ENCODE measurements at places on chromosomes 11 and 22.

GRCh38 chr22:41261541-41262249 is 21.0 kb upstream of the CHADL start:
- DNase-seq = no peak

DNA sequence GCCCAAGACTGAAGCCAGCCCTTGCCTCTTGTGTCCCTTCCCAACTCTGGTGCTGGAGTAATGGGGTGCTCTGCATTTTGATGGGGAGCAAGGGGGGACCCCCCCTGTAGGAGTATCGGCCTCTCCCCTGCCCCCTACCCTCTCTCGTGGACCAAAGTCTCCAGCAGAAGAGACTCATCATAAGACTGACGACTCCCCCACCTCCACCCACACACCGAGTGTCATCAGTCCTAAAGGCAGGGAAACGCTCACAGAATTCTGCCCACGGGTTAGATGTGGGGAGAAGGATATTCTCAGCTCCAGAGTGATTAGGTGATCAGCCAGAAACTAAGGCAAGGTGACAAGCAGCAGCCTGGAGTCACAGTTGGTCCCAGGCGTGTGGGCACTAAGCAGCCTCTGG is 38.8 kb downstream of the PPP2R1B start:
- no peak for DNase-seq

DNA sequence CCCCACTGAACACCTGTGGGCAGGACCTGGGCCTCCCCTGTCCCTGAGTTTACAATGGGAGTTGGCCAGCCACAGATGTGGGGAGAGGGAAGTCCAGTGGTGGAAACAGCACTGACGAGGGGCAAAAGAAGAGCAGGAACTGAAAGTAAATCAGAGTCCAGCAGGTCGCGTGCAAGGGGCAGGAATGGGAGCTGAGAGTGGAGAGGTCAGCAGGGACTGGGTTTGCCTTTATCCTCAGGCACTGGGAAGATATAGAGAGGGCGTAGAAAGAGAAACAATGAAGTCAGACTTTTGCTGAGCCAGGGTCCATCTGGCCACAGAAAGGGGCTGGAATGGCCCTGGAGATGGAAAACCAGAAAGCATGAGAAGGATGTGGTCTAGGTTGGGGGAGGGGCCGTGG is 8.5 kb downstream of the P2RY6 start:
- DNase-seq = no peak

DNA sequence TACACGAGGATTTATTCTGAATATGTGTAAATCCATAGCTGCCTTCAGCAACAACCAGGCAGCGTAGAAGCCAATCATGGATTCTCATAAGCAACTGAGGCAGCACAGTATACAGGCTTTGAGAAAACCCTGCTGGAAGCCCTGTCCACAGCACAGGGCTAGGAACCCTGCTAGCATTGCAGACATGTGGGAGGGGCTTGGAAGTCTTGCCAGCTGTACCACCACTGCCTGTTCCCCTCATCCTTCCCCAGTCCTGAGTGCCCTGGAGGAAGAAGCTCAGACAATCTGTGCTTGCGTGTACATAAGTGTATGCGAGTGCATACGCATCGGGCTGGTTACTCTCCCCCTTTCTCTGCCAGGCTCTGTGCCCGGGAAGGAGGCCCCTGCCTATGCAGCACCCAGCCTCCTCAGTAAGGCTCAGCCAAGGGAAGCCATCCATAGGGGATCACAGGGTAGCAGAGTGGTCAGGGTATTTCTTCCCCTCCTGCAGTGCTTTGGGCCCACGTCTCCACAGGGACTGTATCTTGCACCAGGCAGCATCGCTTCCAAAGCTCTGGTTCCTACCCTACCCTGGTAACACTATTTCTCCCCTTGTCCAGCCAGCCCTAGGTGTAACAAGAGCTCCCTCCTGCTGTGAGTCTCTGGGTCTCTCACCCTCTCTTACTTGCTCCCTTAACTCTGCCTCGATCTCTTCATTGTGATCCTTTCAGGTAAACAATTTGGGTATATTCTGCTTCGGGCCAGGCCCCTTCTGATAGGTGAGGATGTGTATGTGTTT is 90.5 kb downstream of the GALNT18 start:
- DNase-seq = no peak

- DNase-seq = no peak
These were observed 235.5 kb downstream of the GRIK4 start for GRCh38 chr11:120746836-120747609.

GRCh38 chr11:794766-795633 is 3.1 kb downstream of the SLC25A22 start:
- no peak for DNase-seq

GRCh38 chr11:16543642-16544041 is 187.3 kb upstream of the SOX6 start:
- DNase-seq = no peak

- no peak for DNase-seq
These were observed 131.9 kb downstream of the ADAMTS15 start for GRCh38 chr11:130580372-130580771.

- no peak for DNase-seq
These were observed 161.8 kb upstream of the GRK3 start for GRCh38 chr22:25402501-25403283.

DNA sequence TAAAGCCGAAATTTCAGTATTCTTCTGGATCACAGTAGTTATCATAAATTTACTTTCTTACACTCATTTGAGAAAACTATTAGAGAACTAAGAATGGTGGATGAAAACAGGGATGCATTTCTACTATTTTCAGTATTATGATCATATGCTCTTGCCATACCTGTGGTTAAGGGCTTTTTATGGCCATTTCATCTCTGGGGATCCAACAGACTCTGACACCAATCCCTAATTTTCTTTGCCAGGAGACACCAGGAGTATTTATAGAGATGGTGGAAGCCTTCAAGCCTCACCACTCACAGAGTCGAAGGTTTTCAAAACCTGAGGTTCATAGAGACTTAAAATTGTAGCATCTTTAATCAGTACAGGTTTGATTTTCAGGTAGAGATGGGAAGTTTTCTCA is at the start of gene OR51L1:
Gene OR51L1 (plus strand): TSS at position 301 of the 400 bp plus-strand sequence. CDS start 4,132 bp downstream, outside the sequence.
- no peak for DNase-seq

DNA sequence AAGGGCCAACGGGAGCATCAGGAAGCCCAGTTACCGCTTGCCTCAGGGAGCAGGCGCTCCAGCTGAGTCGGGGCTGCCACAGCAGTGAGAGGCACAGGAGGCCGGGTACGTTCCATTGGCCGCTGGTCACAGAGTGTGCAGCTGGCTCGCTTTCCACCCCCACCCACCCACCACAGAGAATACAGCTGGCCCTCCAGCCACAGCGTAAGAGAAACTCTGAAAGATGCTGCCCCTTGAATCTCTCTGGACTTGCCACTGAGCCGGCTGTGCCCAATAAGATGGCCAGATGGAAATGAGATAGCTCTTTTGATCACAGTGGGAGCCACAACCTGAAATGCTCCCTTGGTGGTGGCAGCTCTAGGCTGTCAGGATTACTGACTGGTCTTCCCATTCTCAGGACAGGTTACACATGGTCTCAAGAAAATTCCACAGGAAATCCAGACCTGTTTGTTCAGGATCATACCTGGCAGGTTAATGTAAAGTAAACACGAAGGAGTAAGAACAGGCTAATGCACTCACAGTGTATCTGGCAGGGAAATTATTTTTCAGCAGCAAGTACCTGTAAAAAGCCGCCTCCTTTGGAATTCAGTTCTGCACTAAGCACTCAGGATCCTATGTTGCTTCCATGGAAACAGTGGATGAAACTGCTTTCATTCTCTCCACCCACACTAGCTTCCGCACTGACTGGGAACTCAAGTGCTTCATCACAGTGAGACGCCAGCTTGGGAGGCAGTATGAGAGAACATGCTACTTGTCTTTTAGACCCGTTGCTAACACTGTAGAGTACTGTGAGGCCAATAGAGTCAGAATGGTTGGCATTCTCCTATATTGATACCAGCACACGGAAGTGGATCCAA is 16.5 kb downstream of the SIAE start:
- DNase-seq = no peak

- DNase-seq = no peak
These were observed 65.5 kb upstream of the CCND1 start for GRCh38 chr11:69575296-69576068.

DNA sequence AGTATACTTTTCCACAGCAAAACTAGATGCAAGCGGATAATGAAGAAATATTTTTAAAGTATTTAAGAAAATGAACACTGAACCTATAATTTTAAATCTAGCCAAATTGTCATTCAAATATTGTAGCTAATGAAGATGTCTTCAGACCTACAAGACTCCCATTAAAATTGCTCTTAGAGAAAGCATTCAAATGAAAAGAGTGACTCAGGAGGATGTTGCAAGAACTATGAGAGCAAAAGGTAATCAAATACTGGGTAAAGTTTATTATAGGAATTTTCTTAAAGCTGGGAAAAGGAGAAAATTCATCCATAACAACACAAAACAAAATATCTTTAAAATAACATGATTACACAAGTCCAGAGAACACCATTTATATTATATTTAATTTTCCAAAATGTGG is 5.4 kb upstream of the POU2AF1 start:
- DNase-seq = no peak

DNA sequence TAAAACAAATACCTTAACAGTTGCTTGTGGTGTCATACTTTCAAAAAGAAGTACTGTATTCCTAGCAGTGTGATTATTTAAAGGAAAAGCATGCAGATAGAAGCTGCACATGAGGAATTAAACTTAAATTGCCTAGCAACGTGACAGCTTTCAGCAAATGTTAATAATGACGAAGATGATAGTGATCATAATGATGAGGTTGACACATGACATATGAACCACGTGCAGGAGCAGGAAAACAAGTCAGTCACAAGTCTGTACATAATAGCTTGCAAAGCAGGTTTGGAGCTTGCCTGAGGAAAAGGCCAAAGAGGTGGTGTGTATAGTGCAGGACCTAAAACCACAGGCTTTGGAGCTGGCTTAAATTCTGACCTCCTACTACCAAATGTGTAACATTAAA is 30.6 kb upstream of the PIK3C2A start:
- DNase-seq = no peak

Data from stimulated activated CD4-positive, alpha-beta T cell treated with anti-CD3 and anti-CD28 coated beads, Interleukin-4, amount 100 ng/mL, for 1 hour (primary cell).